Hematopoietic multipotent progenitor cell (in vitro differentiated cells): ENCODE measurements at places on chromosomes 13 and 19. TPM values are rescaled to one million over a fixed set of nuclear protein-coding genes. Genes with fewer than 3 reads are reported as not detected.

GRCh38 chr13:81987159-81987558 lies 1646.2 kb upstream of the SPRY2 start:
- no peak for DNase-seq

DNA sequence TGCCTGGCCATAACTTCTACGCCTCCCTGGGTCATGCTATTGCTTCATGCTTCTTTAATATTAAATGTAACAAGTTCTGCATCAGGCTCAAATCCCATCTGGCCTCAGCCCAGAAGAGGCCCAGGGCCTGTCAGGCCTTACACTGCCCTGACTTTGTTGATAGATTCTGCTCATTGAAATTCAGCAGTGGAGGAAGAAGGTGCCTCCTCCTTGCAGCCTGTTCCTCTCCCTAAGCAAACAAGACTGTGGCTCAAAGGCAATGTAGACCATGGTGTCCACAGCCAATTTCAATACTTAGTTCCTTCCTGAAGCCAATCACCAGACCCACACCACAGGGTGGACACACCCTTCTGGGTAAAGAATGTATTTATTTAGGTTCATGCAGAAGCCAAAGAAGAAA lies 59.4 kb downstream of the LACC1 start:
- DNase-seq, result no peak

DNA sequence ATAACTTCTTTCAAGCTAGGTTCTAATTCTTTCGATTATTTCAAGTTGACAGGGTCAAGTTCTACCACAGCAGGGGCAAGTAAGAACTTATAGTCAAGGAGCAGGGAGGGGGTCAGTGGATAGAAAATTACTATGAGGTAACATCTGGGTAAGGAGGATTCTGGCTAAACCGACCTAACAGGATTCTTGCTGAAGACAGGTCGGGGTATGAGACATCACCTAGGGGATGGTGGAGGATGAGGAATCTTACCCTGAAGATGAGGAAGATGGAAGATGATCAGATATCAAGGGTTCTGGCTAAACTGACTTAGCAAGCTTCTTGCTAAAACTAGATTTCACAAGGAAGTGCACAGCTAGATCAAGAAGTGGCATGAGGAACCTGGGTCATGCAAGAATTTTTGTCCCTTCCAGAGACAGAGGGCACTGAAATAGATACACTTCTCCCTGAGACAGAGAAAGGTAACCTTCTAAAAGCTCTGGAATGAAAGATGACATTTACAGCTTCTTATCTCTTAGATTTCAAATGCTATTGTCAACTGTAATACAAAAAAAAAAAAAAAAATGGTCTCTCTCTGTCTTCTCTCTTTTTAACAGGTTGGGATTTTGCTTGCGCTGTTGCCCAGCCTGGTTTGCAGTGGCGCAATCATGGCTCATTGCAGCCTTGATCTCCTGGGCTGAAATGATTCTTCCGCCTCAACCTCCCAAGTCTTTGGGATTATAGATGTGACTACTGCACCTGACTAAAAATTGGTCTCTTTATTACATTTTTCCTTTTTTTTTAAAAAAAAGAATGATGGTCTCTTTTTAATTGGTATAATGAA lies 9.6 kb upstream of the METTL21C start:
- DNase-seq, result no peak

GRCh38 chr19:28358633-28359032 lies 854.3 kb downstream of the UQCRFS1 start:
- DNase-seq, result no peak

DNA sequence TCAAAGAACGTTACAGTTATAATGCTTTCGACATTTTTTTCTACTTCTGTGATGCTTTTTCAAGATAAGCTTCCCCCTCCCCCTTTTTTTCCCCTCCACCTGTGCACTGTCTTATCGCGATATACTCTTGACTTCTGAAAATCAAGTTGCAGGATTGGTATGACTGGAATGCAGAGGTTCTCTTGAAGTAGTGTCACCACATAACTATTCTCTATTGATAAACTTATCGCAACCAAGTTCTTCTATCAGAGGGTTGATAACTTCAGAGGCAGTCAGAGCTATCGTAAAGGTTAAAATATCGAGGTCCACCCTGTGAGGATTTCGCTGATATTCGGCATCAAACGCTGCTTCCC lies 820 bp downstream of the EID2 start:
- DNase-seq, result no peak

GRCh38 chr13:51222686-51223559 lies 725 bp downstream of the FAM124A start:
- peak; percentile 16 for DNase-seq

DNA sequence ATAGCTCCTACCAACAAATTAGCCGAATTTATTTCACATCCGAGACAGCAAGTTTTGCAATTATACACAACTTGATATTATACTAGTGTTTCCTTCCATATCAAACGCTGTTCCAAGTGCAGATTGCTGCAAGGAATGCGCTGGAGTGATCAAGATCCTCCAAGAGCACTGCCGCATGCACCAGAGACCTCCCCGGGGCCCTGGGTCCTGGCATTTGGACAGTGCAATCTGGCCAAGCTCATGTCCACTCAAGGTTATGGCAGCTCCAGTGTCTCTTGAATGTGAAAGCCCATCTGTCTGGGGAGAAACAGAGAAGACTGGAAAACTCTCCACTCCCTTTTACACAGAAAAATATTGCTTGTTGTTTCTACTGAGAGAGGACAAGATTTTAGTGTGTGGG lies 111.9 kb downstream of the HSPH1 start:
- DNase-seq, result no peak

- DNase-seq, result no peak
Observed at GRCh38 chr19:33438987-33439781, 65.7 kb downstream of the CEBPG start.

DNA sequence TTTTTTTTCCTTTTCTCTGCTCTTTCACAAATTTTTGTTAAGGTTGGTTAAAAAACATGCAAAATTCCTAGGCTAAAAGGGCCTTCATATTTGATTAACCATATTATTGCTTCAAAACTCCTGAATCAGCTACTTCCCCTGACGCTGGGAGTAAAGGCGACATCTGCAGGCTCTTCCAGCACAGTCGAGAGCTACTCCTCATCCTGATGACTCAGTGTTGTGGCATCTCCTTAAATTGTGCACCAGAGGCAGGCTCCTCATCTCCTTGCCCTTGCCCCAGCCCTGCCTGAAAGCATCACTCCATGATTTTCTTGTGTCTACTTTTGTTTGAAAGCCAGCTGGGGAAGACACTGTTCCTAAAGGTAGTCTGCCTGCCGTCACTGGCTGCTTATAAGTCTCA lies 24.5 kb upstream of the SOX1 start:
- no peak for DNase-seq

GRCh38 chr19:9009431-9009830 lies 778 bp downstream of the MUC16 start:
- DNase-seq, result no peak

DNA sequence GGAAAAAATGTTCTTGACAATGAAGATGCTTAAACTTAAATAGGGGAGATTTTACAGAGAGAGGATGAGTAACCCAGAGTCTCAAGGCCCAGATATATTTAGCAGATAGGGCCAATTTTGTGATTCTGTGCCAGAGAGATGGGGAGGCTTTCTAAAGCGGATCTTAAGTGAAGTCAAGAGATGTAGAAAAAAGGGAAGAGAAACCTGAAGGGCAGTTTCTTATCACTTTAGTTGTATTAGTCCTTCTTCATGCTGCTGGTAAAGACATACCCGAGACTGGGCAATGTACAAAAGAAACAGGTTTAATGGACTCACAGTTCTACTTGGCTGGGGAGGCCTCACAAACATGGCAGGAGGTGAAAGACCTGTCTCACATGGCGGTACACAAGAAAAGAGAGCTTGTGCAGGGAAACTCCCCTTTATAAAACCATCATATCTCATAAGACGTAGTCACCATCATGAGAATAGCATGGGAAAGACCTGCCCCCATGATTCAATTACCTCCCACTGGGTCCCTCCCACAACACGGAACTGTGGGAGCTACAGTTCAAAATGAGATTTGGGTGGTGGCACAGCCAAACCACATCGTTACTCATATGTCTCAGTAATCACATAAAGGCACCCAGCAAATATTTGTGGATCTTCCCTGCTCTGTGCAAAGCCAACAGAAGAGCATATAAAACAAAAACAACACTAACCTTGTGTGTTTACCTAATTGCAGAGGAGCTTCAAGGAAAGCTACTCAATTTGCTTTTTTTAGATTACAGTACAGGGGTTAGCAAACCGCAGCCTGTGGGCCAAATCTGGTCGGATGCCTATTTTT lies 102.6 kb upstream of the MYCBP2 start:
- DNase-seq, result no peak

DNA sequence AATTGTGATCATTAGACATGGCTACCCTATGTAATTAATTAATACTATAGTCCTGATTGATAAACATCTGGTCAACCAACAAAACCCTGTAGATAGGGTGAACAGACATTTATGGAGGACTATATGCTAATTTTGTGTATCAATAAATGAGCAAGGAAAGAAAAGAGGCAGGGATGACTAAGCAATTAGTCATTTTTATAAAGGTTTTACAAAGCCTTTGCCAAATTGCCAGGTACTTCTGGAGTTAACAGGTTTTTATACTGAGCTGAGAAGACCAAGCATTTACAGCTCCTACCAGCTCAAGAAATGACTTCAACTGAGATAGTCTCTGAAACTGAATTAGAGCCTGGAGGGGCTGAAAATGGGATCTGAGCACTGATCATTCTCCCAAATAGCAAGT lies 186.8 kb upstream of the PRR20A start:
- DNase-seq, result no peak

DNA sequence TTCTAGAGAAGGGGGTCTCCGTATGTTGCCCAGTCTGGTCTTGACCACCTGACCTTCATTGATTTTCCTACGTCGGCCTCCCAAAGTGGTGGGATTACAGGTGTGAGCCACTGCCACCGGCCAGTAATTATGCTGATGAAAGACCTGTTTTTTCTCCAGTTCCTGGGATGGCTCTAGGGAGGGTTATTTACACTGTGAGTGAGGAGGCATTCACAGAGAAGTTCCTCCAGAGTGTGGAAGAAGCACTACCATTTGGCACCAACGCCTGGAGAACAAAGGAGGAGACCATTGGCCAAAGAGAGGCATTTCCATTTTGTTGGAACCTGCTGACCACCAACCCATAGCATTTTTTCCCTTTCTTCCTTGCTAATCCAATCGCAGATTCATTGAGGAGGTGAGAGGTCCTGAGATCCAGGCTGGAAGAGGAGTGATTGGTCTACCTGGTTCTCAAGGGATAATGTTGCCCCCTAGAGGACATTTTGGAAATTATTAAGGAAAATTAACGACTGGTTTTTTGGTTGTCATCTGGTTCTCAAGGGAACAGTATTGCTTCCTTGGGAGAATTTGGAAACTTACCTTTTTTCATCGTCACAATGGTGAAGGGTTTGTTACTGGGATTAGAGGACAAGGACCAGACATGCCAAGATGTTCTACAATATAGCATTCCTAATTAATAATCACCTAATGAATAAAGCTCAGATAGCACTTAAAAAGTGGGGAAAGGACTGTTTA lies 5.5 kb upstream of the SAE1 start:
- DNase-seq, result no peak

DNA sequence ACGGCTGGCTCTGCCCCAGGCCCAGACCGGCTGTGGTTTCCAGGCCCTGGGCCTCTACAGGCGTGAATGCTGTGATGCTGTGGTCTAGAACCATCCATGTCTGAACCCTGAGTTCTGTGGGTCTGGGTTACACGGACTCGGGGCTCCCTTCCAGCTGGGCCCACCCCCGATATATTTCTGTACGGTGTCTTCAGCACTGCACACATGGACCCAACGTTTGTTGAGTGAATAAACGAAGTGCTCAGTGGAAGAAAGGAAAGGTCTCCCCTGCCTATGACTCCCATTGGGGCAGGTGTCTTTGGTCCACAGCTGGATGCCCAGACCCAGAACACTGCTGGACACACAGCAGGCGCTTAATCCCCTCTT lies 6.7 kb downstream of the TEKTIP1 start:
- DNase-seq, result no peak

GRCh38 chr13:42116225-42116624 lies 67.8 kb downstream of the DGKH start:
- DNase-seq, result no peak

DNA sequence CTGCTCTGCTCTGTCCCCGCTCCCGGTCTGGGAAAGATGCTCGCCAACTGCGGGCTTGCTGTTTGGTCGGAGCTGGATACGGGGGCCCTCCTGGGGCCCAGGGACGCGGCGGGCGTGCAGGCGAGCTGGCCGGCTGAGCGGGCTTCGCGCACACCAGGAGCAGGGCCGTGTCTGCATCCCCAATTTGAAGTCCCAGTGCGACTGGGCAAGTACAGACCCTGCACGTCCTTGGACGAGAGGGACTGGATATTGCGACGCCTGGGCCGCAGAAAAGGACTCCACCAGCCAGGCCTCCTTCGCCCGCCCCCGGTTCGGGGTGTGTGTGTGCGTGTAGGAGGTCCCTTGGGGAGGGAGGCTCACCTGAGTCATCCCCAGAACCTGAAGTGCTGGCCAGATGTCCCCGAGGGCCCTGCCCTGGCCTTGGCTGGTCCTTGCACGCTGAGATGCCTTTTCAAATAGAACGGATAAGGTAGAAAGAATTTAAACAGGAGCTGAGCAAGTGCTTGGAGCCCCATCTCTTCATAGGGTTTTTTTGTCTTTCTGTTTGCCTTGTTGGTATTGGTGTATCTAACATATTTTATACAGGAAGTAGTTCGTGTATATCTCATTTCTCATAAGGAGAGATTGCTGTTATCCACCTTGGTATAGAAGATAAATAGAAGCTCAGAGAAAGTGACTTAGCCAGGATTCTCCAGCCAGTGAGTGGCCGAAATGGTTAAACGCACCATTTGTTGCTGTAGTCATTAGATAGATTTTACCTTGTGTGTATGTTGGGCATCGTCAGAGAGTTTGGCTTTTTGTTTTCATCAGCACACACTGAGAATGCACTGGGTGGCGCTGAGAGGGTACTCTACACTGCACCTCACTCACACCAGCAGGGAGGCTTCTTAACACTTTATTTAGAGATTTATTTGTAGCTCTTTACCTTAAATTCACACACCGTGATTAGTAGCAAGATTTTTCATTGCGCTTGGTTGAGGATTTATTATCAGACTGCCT lies 1.1 kb downstream of the NAXD start:
- no peak for DNase-seq

DNA sequence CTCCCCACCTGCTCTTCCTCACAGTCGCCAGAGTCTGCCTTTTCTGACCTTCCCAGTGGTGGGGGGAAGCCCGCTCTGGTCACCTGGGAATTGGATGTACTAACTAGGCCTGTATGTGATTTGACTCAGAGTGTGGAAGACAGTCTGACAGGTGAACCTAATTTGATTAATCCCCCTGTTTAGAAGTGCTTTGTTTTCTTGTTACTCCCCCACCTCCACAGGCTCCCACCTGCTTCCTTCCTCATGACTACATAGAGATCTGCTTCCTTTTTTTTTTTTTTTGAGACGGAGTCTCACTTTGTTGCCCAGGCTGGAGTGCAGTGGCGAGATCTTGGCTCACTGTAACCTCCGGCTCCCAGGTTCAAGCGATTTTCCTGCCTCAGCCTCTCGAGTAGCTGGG lies 44.0 kb downstream of the COG3 start:
- DNase-seq, result no peak

GRCh38 chr19:29860492-29860891 lies 48.7 kb downstream of the CCNE1 start:
- peak; percentile 35 for DNase-seq

GRCh38 chr19:23075031-23075733 lies 41.6 kb upstream of the ZNF730 start:
- no peak for DNase-seq

DMKN gene
- total RNA-seq, result 1.6 TPM

ITM2B gene
- total RNA-seq, result 54.9 TPM

FGF21 gene
- not detected for total RNA-seq

KATNAL1 gene
- 8.6 TPM for total RNA-seq

SBK2 gene
- total RNA-seq, result under 0.01 TPM

LCP1 gene
- 179 TPM for total RNA-seq

CCDC70 gene
- total RNA-seq, result not detected

RPL18 gene
- total RNA-seq, result 4,879 TPM

ZNF154 gene
- 15.1 TPM for total RNA-seq

ATP4B gene
- total RNA-seq, result not detected
